ENCODE measurements at places on chromosomes 12 and 14.

DNA sequence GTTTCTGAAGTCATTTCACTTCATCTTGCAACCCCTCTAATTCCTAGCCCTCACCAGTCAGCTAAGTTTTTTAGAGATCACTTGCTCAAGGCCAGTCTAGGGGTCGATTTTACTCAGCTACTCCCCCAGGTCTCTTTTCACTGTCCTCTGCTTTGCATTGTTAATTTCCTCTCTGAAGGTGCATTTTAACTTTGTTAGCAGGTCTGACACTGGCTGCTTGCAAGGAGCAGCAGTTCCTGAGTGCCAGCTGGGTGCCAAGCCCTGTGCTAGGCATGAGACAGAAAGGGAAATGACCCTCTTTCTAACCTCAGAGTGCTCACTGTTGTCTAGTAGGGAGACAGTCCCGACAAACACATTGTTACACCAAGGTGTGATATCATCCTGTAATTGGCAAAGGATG is 17.8 kb upstream of the DACT1 start:
- no peak for DNase-seq

DNA sequence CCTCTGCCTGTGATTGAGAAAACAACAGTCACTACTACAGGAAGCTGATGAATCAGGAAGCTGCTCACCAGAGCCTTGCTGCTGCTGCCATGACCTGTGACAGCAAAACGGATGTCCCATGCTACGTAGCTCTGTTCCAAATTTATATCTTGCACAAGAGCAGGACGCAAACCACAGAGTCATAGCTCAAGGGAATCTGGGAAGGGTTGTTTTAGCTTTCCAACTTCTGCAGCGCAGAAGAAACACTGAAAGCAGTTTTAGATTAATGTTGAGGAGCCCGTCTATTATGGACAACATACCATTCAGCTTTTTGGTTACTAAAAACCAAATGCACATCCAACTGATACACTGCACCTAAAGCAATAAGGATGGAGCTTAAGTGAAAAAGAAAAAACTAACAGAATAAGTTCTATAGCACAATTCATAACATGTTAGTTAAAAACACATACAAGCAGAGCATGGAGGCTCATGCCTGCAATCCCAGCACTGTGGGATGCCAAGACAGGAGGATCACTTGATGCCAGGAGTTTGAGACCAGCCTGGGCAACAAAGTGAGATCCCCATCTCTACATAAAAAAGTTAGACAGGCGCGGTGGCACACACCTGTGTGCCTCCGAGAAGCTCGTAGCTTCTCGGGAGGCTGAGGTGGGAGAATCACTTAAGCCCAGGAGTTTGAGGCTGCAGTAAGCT is 1.7 kb upstream of the ANKRD33 start:
- DNase-seq: no peak

GRCh38 chr14:56874375-56874774 is 64.1 kb upstream of the OTX2 start:
- DNase-seq: peak; percentile 26

GRCh38 chr14:50087341-50088116 is 28.8 kb downstream of the VCPKMT start:
- DNase-seq: no peak

- no peak for DNase-seq
Measured at GRCh38 chr12:108080363-108080762, 48.7 kb upstream of the WSCD2 start.

- no peak for DNase-seq
Measured at GRCh38 chr14:38710881-38711280, 392.2 kb downstream of the SEC23A start.

DNA sequence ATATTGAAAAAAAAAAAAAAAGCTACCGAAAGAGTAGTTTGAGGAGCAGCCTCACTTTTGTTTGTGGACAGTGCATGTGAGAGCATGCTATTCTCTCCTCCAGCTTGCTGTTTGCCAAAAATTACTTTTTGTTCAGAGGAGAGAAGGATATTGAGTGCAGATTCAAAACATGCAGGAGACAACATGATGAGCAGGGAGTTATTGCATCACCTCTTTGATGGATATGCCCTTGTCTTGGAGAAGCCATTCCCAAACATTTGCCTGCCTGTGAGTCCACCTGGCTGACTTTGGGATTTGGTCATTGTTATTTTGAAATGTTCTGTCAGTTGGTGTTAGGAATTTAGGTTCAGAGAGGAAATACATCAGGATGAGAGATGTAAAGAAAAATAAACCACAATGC is 2.4 kb downstream of the C12orf75 start:
- DNase-seq: no peak

- no peak for DNase-seq
Measured at GRCh38 chr12:102413396-102413795, 67.0 kb downstream of the IGF1 start.

GRCh38 chr14:59297071-59297776 is 108.8 kb downstream of the DAAM1 start:
- no peak for DNase-seq

GRCh38 chr14:60125918-60126317 is 34.2 kb downstream of the PCNX4 start:
- DNase-seq: no peak

All from NCI-H1105 treated with DMSO at 0.1 percent for 48 hours (cell line).